ENCODE measurements at places on chromosomes 3 and 15.

DNA sequence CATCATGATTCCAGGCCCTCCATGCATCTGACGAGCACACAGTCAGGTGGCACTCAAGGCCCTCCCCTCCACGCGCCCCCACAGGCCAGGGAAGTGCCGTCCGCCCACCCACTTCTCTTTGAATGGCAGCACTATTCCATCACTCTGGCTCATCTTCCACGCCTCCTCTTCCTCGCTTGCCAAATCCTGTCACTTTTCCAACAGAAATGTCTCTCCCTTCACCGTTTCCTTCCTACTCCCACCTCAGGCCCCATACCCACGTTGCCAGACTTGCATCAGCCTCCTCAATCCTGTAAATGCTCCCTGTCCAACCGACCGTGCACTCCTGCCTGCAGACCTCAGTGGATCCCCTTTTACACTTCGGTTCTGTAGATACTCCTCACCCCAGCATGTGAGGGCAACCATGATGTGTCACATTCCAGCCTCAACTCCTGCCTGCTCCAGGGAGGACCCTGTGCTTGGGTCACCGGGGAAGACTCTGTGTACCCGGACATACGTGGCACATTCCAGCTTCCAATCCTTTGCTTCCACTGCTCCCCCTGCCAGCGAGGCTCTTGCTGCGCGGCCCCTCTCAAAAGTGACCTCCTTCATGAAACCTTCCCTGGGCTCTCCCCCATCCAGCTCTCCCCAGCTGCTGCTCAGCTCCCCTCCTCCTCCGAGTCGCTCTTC, 29.6 kb downstream of the ADCY5 start:
- DNase-seq, result no peak

DNA sequence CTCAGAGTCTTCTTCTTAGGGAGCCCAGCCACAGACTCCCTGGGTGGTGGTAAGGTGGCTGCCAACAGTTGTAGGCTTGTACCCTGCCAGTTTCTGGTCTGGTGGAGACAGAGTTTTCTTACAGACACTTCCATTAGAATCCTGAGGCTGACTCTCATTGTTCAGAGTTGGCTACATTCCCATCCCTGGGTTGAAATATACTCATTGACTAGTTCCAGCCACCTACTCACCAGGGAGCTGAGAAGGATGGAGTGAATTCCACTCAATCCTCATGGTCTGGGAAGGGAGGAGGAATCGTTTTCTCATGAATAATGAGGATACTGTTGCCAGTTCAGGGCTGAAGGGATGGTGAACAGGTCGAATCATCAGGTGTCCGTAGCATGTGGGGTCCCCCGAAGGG, 226.5 kb upstream of the PROK2 start:
- DNase-seq, result no peak

DNA sequence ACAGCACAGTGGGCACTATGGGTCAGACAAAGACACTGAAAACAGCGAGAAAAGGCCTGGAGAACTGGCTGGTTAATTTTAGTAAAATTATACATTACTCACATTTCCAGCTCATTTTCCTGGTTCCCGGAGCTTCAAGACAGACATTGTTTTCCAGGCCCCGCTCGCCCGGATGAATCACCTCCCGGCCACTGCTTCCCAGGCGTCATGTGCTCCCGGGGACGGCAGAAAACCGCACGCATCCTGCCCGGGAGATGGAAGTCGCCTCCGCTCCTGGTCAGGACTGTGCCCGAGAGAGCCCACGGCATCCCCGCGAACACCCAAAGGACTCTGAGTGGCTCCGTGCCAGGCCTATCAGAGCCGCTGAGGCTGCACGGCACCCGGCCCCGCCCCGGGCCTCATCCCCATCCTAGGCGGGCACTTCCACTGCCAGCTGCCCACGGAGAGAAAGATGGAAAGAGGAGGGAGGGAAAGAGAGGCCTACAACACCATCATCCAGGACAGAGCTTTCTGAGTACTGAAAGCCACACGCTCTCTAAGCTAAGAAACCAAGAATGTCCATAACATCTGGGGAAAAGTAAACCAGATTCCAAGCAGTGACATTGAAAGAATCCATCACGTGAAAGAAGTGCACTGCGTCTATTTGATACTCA, 75.1 kb downstream of the VGLL4 start:
- DNase-seq, result no peak

DNA sequence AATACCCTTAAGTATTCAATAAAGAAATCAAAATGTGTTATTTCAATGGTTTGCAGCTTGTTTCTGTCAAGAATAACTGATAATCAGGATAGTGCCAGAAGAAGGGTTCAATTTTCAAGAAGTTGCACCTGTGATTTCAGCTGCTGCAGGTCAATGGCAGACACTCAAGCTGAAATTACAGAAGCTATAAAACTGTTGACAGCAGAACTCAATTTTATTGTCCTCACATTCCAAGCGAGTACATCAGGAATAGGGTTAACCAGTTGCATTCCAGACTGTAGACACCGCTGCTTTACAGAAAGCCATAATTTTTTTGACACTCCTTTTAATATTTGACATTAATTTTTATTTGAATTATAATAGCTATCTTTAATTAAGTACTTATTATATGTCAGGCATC, 364.1 kb downstream of the CGGBP1 start:
- no peak for DNase-seq

DNA sequence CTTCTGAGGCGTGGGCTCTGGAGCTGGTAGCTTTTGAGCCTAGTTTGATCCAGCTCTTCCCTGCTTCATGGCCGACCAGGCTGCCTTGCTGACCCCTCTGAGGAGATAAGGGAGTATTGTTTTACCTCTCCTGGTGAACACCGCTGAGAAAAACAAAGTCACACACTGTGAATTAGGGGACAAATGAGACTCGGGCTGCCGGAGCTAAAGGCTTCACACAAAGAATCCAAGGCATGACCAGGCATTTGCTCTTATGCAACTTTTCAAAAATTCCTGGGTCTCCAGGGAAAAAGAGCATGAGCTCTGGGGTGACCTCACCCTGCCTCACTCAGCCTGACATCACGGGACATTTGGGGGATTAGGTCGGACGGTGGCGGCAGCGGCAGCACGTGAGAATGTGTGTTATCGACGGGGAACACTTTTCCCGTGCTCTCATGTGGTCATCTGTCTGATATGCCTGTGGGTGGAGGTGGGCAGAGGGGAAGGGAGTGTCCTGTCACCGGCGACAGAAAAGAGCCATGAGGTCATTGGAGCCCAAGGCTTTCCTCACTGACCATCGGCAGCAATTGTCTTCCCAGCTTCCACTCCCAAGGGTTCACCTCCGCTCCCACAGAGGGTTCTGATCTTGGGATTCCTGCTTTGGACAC, 61.0 kb downstream of the TMEM44 start:
- DNase-seq, result peak; percentile 84

GRCh38 chr3:23704298-23704697, 101.5 kb upstream of the UBE2E1 start:
- DNase-seq, result no peak

- no peak for DNase-seq
These were observed 84.8 kb upstream of the FOXB1 start for GRCh38 chr15:59918994-59919951.

- no peak for DNase-seq
These were observed 68.9 kb downstream of the CD200R1L start for GRCh38 chr3:112777811-112778210.

- no peak for DNase-seq
These were observed 324.6 kb upstream of the PROK2 start for GRCh38 chr3:72109327-72110259.

GRCh38 chr15:40407330-40407990, 1.9 kb downstream of the IVD start:
- DNase-seq, result no peak

- no peak for DNase-seq
These were observed 234.8 kb downstream of the CHST2 start for GRCh38 chr3:143354342-143354741.

DNA sequence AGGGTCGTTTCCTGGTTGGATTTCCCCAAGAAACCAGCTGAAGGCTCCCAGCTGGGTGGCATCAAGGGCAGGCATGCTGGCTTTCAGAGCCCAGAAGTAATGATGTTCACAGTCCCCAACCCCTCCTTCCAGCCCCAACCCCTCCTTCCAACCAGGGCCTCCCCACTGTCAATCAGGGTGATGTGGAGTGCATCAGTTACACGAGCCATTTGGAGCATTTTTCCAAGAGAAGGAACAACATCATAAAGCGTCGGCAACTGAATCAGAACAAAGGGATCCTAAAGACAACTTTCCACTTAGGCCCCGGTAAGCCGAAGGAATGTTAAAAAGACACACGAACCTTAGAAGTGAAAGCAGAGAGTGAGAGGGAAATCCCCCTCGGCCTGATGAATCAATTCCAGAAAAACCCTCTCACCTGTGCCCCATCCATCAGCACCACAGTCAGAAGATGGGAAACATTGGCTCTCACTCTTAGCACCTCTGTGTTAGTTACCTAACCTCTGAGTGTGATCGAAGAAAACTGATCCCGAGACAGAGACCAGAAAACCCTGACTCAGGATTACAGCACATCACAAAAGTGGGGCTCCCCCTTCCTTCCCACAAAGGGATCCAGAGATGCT, 101.2 kb upstream of the WNT5A start:
- no peak for DNase-seq

DNA sequence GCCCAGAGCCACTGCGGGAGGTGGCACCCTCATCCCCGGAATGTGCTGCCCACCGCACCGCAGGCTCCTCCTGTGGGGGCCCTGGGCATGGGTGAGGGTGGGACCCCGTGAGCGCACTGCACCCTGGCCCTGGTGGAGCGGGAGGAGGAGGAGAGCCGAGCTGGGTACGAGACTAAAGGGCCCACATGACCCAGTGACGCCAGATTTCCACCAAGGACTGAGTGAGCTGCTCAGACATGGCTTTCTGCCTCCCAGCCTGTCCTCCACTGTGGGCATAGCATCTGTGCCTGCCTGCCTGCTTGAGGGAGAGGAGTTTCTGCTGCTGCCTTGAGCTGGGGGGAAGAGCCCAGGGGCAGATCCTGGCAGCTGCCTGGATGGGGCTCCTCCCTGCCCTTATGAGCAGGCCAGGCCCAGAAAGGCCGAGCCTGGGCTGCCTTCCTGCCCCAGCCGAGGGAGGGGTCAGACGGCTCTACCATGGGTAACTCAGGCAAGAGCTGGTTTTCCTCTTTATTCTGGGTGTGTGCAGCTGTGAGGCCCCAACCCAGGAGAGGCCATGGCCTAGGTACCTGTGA, 88.4 kb downstream of the VGLL4 start:
- DNase-seq, result no peak

DNA sequence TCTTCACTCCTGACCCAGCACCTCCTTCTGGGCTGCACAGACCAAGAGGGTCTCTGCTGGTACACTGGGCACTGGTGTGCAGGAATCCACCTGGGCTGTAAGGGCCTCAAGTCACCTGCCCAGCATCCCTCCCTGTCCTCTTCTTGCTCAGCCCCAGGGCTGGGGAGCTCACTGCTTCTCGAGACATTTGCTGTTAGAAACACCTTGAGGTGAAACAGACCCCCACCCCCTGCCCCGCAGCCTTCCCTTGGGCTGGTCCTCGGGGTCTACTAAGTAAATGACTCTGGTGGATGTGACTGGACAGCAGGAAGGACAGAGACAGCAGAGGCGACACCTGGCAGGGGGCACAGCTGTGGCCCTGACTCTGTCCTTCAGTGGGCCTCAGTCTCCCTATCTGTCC, 29.1 kb downstream of the LOXL1 start:
- DNase-seq, result no peak
